ENCODE measurements at places on chromosomes 6 and 20.

DNA sequence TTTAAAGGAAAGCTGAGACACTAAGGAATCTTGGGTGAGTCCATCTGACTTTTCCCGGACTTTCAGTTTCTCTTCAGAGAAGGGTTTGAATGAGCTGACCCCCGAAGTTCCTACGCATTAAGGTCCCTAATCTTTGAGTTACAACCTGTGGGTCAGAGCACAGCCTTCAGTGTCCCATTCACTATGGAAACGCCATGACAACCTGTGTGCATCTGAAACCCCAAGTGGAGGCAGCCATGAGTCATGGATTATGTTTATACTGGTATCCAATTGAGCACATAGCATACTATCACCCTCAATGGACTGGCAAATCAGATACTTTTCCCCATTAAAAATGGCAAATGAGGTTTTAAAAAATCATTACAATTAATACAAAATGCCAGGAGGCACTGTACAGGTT lies 11.4 kb downstream of the MYLK4 start:
- DNase-seq = no peak

- no peak for DNase-seq
These were observed 44.2 kb downstream of the PHACTR3 start for GRCh38 chr20:59648466-59649070.

- DNase-seq = no peak
These were observed 1.2 kb downstream of the REM1 start for GRCh38 chr20:31476294-31476585.

DNA sequence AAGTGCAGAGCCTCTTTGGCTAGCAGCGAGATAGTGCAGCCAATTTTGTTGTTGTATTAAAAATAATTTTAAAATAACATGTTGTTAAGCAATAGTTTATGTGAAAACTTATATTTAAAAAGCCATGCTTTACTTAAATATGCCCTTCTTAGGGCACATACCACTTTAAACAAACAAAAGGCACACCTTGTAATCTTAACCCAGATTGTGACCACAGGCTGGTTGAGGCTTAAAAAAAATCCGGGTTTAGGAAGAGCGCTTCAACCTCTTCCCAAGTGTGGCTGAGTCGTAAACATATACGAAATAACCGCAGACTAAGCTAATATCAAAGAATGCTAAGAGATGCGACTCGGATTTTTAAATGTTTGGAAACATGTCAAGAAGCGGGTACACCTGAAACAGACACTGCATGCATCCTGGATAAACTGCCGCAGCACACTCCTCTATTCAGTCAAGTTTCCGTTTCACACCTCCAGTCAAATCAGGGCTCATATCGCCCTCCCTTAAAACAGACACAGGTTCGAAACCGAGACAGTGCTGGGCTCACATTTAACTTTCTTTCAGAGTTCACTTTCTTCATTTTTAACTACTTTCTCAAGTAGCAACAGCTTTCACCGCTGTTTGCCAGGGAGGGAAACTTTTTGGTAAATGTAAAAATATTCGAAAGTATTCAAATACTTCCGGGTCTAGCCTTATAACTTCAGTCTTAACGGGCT lies 1.5 kb downstream of the DEK start:
- DNase-seq = no peak

DNA sequence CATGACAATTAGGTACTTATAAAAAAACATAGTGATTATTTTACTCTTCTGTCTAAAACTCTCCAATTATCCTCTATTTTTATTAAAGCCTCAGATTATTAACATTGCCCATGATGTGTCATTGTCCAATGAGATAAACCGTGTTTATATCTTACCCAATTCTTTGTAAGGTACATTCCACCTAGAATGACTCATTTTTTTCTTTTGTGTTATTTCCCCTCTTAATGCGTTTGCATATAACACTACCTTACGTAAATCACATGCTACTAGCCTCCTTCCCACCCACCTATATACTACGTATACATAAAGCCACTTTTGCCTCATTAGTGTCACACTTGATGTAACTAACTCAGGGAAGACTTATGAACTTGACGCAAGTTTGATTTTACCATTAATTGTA lies 336.3 kb upstream of the PTCHD4 start:
- DNase-seq = no peak

- no peak for DNase-seq
These were observed 52.7 kb downstream of the IL22RA2 start for GRCh38 chr6:137120748-137121147.

DNA sequence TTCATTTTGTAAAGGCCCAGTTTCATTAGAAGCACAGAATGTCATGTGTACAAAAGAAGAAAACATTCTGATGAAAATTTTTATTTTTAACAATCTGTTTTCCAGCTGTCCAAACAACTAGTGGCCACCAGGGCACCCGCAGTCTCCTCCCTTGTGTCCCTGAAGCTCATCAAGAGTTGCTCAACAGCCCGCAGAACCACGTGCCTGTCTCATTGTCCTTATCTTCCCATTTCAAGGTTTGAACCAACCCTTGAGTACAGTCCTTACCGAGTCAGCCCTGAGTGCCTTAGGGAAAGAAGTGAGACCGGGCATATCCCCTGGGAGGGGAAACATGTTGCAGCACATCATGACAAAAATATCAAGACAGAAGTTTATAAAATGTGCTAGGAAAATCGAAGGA lies 15.9 kb upstream of the ZNF133 start:
- DNase-seq = no peak

DNA sequence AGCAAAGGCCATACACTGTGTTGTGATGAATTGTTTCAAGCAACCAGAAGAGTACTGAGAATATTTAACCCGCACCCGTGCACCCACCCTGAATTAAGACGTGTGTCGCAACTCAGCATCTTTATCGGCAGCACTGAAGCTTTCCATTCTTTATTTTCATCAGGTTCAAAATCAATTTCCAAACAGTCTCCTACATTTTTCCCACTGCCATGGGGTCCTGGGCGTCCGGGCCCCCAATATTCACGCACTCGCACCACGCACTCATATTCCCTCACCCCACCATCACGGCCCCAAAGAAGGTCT lies 1.8 kb downstream of the LTB start:
- no peak for DNase-seq

DNA sequence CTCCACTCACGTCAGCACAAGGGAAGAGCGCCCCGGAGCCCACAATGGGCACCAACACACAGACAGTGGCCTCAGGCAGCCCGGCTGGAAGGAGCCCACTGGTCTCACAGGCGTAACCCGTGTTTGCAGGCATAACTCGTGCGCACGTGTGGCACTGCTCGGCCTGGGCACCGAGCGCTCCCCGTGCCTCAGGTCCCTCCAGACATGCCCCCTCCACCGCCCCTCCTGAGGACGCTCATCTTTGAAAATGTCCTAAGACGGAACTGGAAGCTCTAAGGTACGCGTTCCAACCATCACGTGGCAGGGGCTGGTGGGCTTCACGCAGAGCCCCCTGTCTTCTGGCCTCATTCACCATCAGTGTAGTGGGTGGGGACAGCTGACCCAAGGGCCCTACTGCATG lies 44.6 kb downstream of the SSR1 start:
- DNase-seq = no peak

DNA sequence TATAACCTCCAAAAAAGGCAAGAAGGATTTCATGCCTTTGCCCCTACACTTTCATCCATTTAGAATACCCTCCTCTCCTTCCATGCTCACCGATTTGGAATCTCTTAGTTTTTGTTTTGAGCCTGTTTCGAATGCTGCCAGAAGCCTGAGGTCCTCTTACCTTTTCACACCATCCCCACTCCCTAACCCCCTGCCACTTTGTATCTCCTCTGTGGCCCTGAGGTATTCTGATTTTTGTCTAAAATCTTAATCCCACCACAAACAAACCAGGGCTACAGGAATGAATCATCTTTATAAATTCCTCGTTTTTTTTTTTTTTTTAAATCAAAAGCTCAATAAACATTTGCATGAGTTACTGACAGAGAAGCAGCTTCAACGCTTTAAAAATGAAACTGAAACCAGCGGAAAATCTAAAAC lies 1.6 kb upstream of the RPS12 start:
- no peak for DNase-seq

DNA sequence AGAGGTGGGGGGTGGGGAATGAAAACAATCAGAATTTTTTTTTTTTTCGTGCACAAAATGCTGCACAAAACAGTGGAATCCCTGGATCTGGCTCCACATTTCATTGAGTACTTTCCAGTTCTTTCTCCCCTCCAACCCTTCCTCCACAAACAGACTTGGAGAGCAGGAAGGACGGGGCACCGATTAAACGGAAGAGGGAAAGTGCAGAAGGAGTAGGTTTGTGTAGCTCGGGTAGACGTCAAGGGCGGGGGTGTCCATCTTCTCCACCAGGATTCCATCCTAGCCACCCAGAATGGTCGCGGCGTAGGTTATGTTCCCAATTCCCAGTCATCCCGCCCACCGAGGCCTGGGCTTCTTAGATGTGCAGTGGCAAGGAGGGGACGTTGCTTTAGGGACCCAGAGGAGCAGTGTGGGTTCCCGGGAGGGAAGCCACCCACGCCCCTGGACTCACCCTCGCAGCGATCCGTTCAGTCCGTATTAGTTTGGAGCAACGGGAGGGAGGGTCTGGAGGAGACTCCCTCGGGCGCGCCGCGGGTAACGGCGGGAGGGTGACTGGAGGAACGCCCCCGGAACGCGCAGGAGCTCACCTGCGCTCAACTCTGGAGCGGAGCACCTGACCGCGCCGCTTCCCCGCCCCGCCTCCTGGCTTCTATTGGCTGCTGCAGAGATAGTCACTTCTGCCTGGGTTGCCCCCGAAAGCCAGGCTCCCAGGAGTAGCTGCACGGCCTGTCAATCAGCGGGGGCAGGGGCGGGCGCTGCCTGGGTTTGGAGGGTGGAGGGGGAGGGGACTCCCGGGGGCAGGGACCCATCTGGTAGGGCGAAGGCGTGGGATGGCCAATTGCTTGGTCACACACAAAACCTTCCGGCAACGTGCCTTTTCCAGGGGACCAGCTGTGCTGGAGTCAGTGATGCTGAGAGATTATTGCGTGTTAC lies at the start of gene ENPP5:
TSS of gene ENPP5 (minus strand) at position 624 of the 933 bp plus-strand sequence. CDS start 2,718 bp downstream, outside the sequence.
- DNase-seq = peak; percentile 96

DNA sequence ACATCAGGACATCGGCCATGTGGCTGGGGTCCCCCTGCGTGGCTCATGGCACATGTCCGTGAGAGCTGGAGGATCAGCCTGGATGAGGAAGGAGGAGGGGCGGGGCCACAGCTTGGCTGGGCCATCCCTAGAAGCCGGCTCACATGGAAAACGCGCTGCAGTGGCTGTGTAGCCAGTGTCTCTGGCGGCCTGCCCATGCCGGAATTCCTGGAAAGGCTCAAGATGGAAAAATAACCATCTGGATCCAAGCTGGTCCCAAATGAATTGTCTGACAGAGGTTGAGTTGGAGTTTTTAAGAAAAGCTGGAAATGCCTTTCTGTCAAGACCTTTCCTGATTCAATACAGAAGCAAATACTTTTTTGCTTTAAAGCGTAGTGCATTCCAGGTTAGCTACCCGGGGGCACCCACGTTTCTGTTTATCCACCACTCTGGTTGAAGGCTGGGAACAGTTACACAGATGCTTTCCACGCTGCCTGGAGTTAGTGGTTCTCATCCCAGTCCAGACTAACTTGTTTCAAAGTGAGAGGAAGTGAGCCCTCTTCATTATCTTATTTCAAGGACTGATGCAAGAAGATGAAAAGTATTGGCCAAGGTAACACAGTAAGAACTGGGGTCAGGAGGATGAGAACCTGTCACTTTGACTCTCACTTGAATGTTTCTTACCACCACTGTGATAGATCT lies 99.0 kb downstream of the GMPR start:
- DNase-seq = no peak

DNA sequence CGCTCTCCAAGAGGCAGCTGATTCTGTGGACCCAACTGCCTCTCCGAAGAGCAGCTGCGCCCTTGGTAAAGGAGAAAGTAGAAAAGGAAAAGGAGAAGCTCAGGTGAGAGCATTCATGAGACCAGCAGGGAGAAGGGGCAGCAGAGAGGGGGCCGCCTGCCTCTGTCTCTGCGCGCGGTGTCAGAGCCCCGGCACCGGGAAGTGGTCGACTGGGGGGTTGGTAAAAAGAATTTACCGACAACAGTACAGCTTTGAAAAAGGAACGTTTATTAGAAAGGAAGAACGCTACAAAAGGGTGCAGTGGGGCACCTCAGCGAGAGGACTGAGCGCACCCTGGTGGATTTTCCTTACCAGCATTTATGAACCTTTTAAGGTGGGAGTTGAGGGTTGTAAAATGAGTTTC lies 61.9 kb downstream of the GPR6 start:
- peak; percentile 75 for DNase-seq

GRCh38 chr6:151627689-151628444 lies 134.1 kb downstream of the CCDC170 start:
- DNase-seq = peak; percentile 83

DNA sequence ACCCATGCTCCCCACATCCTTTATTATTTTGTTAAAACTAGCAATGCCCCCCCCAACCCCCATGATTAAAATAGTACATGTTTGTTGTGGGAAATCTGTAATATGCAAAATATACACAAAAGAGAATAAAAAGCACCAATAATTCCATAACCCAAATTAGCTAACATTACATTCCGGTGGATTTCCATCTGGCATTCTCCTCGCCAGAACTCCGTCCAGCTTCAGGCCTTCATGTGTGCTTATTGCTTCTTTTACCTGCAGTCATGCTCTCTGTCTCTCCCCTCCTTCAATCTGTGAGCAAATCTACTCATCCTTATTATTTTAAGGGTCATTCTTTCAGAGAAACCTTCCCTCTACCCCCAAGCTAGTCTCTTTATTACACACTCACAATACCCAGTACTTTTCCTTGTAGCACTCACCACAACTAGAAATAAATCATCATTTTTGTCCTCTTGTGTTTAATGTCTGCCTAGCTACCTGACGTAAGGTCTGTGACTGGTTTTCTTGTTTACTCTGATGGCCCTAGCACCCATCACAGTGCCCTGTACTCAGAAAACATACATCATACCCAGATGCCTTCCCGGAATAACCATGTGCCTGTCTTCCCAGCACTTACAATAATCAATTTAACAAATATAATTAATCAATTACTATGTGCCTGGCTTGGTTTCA lies 25.6 kb upstream of the IER3 start:
- no peak for DNase-seq

GRCh38 chr6:22598339-22598738 lies 29.0 kb downstream of the HDGFL1 start:
- no peak for DNase-seq
